HFFc6 (cell line): ENCODE measurements at places on chromosomes 7 and 10.

DNA sequence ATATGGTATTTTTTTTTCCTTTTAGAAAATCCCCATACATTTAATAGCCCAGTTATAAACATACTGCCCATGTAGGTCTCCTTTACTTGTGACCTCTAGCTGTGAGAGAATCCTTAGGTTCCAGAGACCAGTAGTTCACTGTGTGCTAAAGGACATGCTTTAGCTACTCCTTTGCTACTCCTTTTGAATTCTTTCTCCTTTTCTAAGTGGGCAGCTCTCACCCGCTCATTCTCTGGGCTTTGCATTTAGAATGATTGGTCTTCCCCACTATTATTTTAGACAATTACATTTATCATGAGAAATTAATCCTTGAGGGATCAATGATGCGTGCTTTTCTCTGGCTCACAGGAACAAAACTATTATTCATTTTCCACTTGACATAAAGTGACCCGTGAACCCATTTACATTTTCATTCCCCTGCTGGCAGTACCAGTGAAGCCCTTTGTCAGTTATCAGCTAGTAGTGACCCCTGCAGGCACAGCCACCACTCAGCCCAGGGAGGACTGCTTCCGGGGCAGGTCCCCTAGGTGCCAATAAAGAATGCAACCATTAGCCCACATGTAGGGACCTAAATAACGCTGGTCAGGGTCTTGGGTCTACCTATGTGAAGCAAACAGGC is 844.3 kb downstream of the CNTNAP2 start:
- no peak for DNase-seq

DNA sequence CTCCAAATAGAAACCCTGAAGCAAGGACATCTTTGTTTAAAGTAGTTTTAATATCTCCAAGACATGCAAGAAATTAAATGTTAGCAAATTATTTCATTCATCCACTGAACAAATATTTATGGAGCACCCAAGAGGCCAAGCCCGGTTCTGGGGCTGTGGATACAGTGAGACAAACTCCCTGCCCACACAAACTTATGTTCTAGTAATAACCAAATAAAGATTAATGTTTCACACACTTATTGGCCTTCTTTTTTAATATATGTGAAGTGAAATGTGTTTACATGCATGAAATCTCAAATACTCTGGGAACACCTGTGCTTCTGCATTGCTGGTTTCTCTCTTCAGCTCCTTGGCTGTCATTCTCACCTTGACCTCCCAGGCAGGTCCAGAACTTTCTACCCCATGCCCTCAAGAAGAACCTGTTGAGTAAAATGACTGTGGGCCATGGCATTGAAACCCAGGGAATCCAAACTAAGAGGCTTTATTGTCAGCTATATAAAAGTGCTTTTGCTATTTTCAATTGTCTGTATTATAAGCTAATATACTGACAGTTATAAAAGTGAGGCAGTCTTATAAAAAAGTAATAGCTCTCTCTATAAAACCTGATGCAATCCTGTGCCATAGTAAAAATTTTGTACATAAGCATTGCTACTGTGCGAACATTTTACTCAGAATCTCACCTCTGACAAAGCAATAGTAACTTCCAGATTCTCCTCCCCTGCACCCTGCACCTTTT is 43.7 kb downstream of the SVIL start:
- no peak for DNase-seq

DNA sequence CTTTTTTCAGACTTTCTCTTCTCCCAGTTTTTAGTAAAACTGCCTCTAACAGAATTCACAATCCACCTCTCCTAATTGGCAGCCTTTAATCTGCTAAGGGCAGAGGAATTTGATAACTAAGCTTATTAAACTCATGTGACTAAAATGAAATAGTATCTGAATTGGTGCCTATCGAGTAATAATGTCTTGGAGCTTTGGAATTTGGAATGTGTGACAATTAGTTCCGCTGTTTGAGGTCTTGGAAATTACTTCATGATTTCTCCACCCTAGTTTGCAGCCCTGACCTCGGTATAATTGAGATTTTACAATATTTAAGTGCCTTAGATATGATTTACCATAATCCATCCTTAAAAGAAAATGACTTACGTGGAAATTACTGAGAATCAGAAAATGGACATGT is 190.4 kb upstream of the NEBL start:
- DNase-seq = no peak

DNA sequence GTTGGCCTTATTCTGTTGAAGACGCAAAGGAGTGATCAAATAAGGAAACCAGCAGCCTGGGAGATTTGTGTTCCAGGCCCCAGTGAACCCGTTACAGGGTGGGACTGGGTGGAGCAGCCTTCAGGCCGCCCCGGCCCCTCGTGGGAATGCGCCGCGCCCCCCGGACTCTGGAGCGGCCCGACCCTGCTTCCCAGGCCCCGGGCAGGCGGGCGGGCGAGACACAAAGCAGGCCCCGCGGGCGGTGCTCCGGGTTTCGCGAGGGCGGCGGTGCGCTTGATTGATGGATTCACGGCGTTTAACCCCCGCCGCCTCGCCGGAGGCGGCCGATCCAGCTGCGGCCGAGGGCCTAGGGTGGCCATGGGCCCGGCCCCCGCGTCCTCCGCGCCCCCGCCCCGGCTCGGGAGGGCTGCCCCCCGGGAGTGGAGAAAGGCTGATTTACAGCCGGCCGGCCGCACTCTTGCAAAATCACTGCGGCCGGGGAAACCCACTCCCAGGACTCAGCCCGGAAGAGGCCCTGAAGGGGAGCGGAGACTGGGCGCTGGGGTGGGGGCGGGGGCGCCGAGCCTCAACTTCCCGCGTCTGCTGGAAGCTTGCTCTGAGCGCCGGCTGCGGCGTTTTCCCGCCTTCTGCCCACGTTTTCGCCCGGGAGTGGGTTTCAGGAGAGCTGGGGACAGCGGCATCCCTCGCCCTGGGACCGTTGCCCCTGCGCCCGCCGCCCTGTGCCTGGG is 299.6 kb upstream of the NFE2L3 start:
- no peak for DNase-seq

DNA sequence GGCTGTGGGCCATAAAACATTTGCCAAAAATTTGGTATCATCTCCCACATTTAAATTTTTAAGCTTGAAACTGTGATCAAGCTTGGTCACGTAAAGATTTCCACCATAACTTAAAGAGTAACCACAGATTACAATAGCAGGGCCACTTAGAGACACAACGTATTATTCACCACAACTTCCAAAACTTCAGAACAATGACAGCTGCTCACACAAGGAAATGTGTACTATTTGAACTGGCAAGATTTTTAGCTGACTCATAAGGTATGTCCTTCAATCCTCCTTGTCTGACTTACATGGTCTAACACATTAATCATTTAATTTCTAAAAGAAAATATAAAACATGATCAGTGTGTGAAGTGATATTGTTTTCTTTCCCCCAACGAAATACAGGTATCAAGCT is 234.5 kb downstream of the PARD3 start:
- peak; percentile 37 for DNase-seq

DNA sequence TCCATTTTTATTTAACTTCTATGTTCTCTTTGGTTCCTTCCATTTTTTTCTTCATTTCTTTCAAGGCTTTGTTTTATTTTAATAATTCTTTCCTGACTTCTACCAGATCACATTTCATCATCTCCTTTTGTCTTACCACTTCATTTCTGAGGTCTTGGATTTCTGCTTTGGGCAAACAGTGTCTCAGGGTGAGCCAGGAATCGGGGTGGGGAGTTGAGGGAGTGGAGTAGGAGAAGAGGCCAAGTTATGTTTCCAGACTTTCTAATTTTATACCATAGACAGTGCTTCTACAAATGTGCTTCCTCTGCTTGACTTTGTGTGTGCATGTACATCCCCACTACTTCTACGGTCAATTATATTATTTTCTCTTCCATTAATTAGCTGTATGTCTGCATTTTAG is 112.1 kb downstream of the PRKG1 start:
- DNase-seq = no peak

GRCh38 chr7:111958896-111959295 is 247.3 kb downstream of the DOCK4 start:
- DNase-seq = no peak

GRCh38 chr7:85596827-85597226 is 410.0 kb upstream of the SEMA3D start:
- no peak for DNase-seq

DNA sequence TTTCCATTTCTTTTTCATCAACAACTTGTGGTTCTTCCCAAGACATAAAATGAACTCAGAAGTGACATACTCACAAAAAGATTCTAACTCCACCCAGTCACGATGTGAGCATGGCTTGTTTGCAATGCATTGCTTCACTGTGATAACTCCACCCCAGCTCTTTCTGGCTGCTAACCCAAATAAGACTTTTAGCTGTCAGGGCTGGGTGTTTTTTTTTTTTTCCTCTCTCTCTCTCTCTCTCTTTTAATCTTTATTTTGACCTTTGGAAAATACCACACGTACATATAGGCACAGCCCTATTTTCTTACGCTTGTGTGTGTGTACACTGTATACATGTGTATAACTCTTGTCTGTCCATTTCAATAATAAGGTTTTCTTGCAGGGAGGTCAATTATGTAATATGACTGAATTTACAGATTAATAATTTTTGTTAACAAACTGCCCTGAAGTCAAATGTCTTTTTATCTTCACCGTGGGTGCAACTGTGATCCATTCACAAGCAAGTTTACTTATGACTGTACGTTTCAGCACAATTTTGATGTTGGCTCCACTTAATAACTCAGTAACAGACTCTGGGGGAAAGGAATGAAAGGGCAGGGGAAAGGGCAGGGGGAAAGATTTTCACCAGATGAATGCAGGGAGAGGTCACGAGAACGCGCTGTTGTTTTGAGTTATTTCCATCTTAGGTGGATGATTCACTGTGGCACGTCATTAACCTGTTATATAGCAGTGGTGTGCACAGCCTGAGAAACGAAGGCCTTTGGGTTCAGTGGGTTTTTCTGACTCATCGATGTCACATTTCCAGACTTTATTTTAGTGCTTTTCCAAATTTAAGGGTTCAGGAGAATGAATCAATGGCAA is 49.1 kb downstream of the APBB1IP start:
- peak; percentile 94 for DNase-seq

DNA sequence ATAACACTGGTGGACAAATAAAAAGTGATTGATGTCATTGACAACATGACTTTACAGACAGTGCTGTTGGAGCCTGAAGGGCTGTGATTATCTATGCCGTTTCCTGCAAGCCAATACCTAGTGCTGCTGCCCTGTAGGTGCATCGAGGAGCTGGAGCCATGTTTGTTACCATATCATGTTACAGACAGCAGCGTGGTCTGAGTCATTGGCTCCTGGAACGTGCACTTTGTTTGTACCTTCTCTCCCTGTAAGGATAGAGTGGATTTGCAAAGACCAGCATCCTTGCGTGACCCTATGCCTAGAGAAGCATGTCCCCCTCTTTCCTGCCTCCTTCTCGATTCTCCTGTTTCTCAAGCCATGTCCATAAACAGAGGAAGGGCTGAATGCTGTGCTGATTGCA is 597.2 kb downstream of the TYW1 start:
- DNase-seq = no peak

DNA sequence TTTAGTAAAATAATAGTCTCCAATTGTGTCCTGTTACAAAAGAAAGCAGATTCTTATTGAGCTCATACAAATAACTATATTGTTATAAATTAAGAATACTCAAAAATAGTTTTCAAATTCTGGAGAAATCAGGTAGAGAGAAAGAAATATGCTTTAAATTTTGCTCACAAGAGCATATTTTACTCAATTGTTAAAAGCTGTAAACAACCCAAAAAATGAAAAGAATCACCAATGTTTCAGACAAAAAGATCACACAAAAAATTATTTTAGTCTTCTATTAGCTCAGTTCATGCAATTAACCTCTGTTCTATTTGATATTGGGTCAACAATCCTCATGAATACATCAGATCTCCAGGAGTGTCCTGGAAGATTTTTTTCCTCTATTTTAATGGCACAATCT is 18.6 kb upstream of the TRPV6 start:
- no peak for DNase-seq

- DNase-seq = no peak
Measured at GRCh38 chr10:28118985-28119628, 120.2 kb upstream of the ODAD2 start.

DNA sequence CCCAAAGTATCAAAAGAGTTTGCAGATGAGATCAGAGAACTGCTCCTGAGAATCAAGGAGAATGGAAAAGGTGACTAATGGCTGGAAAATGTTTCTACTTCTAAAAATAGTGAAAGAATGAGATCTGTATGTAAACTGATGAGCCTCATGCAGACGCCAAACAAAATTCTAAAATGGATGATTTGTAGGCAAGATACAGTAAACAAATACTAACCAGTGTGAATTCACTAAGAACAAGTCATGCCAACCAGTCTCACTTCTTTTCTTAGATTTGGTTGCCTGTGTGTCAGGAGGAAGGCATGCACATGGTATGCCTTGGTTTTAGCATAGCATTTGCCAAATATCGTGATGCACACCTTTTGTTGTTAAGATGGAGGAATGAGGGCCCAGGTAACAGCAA is 94.9 kb upstream of the PIK3CG start:
- DNase-seq = peak; percentile 94

- no peak for DNase-seq
Measured at GRCh38 chr10:5630112-5630436, 36.3 kb downstream of the ASB13 start.

DNA sequence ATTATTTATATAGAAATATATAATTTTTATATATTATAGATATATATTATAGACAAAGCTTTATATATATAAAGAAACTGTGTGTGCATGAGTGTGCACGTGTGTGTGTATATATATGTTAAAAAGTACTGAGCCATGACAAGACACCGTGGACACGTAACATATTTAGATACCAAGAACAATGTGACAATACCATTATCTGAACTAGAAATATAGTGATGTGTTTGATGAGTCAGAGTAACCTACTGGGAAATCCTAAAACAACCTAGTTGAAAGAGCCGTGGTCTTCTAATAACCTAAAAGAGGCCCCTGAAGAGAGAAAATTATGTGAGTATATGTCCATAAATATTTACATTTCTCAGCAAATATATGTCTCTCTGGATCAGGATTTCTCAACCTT is 50.7 kb upstream of the ITGB8 start:
- DNase-seq = no peak

GRCh38 chr10:84683980-84684740 is 355.8 kb downstream of the CCSER2 start:
- DNase-seq = no peak

DNA sequence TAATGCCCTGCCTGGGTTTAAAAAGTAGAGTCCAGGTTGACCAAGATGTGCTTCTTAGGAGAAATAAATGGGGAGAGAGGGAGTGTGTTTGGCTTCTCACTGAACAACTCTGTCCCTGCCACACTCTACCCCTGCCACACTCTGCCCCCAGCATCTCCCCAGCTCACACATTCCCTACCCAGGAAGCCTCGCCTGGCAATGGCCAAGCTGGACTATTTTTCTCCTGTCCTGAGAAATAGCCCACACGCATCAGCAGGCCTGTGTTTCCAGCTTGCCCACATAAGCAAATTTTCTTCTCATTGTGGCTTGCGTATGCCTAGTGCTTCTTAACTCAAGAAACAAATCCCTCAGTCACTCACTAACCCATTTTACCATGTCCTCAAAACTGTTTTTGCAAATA is 1.8 kb downstream of the LRRC18 start:
- no peak for DNase-seq
